ENCODE measurements at places on chromosomes 4 and X. TPM values are rescaled to one million over a fixed set of nuclear protein-coding genes. Genes with fewer than 3 reads are reported as not detected.
A peak's percentile ranks its signal among the peaks of the same experiment; 100 is the strongest.

DNA sequence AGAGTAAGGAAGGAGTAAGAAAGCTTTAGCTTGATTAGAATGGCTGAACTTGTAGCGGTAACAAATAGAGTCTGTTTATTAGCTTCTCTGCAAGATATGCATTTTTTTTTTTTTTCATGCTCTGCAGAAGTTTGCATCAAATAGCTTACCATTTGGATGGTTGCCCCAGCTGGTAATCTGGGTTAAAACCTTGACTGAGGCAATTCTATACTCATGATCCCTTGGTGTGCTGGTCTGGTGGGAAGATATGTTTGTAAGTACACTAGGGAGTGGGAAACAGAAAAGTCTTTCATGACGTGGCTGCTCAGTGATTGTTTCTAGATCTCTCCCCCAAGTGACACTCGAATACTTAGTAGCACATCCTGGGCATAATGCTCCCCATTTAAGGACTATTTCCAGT is 32.1 kb downstream of the SEPTIN11 start:
- no peaks in the 10 kb centered on the region for H3K27me3 ChIP-seq
- peaks cover 44% of the 10 kb centered on the region for H3K4me1 ChIP-seq
- peaks cover 3% of the 10 kb centered on the region for H3K36me3 ChIP-seq

- H3K27ac ChIP-seq = no peak overlapping the region
- H3K36me3 ChIP-seq = no peaks in the 10 kb centered on the region
- H3K4me3 ChIP-seq = no peak overlapping the region
- DNase-seq = no peak
Measured at GRCh38 chr4:95058991-95059390, 301.2 kb downstream of the BMPR1B start.

DNA sequence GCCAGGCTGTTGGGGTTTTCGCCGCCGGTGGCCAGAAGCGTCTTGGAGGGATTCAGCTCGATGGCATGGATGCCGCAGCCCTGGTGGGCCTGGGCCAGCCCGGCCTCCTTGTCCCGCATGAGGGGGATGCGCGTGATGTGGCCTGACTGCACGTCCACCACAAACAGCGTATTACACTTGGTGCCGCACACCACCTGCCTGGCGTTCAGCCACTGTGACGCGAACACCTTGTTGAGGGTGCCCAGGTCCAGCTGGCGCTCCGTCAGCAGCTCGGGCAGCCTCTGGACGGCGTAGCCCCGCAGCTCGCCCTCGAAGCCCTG is 728 bp downstream of the DCAF12L2 start:
- H3K4me3 ChIP-seq = no peak overlapping the region
- H3K27me3 ChIP-seq = no peaks in the 10 kb centered on the region
- no peak overlapping the region for H3K27ac ChIP-seq

DNA sequence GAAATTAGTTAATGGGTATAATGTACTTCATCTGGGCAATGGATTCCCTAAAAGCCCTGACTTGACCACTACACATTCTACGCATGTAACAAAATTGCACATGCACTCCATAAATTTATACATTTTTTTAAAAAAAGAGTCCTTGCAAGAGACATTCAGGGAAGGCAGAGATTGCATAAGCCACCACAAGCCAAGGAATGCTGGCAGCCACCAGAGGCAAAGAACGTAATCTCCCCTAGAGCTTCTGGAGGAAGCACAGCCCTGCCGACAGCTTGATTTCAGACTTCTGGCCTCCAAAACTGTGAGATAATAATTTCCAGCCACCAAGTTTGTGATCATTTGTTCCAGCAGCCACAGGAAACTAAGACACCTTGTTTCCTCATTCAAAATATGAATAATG is 185.6 kb upstream of the GALNT7 start:
- H3K4me3 ChIP-seq = no peak overlapping the region
- H3K36me3 ChIP-seq = no peaks in the 10 kb centered on the region
- DNase-seq = no peak
- peaks cover 2% of the 10 kb centered on the region for H3K4me1 ChIP-seq
- no peak overlapping the region for H3K27ac ChIP-seq
- H3K27me3 ChIP-seq = no peaks in the 10 kb centered on the region

- H3K4me1 ChIP-seq = no peaks in the 10 kb centered on the region
- H3K36me3 ChIP-seq = no peaks in the 10 kb centered on the region
- H3K27ac ChIP-seq = no peak overlapping the region
Measured at GRCh38 chrX:152157042-152157441, 18.7 kb upstream of the MAGEA10 start.

DNA sequence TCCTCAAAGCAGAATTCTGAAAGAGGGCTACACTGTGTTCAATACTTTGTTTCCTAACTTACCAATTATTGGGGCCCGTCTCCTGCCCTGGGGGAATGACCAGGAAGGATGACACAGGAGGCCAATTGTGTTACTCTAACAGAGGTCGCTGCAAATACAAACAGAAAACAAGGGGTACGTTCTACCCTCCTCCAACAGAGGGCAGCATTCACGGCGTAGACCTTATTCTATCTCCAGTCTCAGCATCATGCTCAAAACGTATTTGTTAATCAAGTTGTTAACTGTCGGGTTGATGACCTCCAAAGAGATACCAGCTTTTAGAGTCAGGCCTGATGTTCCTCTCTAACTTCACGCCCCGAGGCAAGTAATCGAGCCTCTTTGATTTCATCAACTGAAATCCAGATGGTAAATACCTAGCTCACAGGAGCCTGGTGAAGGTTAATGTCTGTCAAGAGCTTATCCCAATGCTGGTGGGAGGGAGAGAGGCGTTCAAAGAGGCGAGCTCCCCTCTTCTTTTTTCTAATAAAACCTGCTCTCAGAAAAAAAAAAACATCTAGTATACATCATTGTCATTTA is 181.0 kb upstream of the KCNIP4 start:
- no peak overlapping the region for H3K27ac ChIP-seq
- no peaks in the 10 kb centered on the region for H3K36me3 ChIP-seq
- DNase-seq = peak; percentile 26
- no peak overlapping the region for H3K4me3 ChIP-seq
- no peaks in the 10 kb centered on the region for H3K4me1 ChIP-seq
- no peaks in the 10 kb centered on the region for H3K27me3 ChIP-seq

GRCh38 chr4:41358647-41359421 is 102.1 kb downstream of the UCHL1 start:
- H3K27me3 ChIP-seq = peaks cover 25% of the 10 kb centered on the region
- DNase-seq = no peak
- H3K36me3 ChIP-seq = no peaks in the 10 kb centered on the region

DNA sequence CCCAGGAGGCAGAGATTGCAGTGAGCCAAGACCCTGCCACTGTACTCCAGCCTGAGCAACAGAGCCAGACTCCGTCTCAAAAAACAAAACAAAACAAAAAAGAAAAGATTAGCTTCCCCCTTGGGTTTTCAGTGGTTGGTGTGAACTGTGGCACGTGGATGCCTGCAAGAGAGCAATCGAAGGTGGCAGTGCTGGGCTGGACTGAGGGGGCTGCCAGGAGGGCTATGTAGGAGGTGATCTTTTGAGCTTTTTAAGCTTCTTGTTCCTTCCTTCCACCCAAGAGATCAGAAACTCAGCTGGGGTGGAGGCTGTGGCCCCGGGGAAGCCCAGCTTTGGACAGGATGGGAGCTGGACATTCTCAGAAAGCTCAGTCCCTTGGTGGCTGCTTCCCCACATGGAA is 49.6 kb downstream of the PRPS1 start:
- DNase-seq = no peak
- peaks cover 20% of the 10 kb centered on the region for H3K27me3 ChIP-seq
- H3K4me3 ChIP-seq = no peak overlapping the region

DNA sequence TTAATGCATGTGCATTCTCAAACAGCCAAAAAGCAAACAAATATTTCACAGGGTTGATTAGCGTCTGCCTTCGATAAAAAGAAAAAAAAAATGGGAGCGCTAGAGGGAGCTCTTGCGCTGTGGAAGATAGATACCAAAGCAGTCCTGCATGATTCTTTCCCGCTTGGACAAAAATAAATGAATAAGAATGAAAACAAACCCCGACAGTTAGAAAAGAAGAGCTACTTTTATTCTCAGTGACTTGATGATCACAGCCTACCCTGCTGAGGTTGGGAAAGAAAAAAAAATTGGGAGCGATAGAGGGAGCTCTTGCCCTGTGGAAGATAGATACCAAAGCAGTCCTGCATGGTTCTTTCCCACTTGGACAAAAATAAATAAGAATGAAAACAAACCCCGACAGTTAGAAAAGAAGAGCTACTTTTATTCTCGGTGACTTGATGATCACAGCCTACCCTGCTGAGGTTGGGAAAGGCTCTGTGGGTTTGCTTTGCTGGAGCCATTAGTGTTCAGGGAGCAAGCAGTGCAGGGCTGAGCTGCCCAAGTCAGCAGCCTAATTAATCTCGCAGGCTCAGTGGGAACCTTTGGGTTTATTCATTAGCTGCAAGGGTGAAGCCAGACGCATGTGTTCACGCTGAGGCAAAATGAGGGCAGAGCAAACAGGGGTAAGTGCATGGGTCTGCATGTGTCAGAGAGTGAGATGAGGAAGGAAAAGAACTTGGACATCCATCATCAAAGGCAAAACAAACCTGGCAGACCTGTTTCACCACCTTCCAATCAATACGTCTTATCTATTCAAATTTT is 249.3 kb upstream of the PRKX start:
- no peak overlapping the region for H3K4me3 ChIP-seq
- DNase-seq = peak; percentile 16
- H3K27me3 ChIP-seq = no peaks in the 10 kb centered on the region
- H3K36me3 ChIP-seq = no peaks in the 10 kb centered on the region
- no peaks in the 10 kb centered on the region for H3K4me1 ChIP-seq

- no peak overlapping the region for H3K27ac ChIP-seq
- no peak overlapping the region for H3K4me3 ChIP-seq
- no peaks in the 10 kb centered on the region for H3K36me3 ChIP-seq
- no peaks in the 10 kb centered on the region for H3K4me1 ChIP-seq
Measured at GRCh38 chrX:70552130-70552704, 107.6 kb downstream of the DLG3 start.

- no peaks in the 10 kb centered on the region for H3K27me3 ChIP-seq
- no peaks in the 10 kb centered on the region for H3K4me1 ChIP-seq
- no peak overlapping the region for H3K4me3 ChIP-seq
- H3K36me3 ChIP-seq = no peaks in the 10 kb centered on the region
- DNase-seq = no peak
Measured at GRCh38 chrX:67714004-67714403, 170.2 kb downstream of the AR start.

GRCh38 chrX:151704041-151704663 is 8.9 kb downstream of the PRRG3 start:
- H3K36me3 ChIP-seq = no peaks in the 10 kb centered on the region
- no peaks in the 10 kb centered on the region for H3K4me1 ChIP-seq
- no peak overlapping the region for H3K27ac ChIP-seq
- no peaks in the 10 kb centered on the region for H3K27me3 ChIP-seq

- no peaks in the 10 kb centered on the region for H3K4me1 ChIP-seq
- no peak overlapping the region for H3K4me3 ChIP-seq
- H3K36me3 ChIP-seq = no peaks in the 10 kb centered on the region
Measured at GRCh38 chrX:151633157-151633556, 62.1 kb upstream of the PRRG3 start.

GRCh38 chr4:78774417-78774816 is 1.7 kb upstream of the BMP2K start:
- H3K27ac ChIP-seq = no peak overlapping the region
- no peak overlapping the region for H3K4me3 ChIP-seq
- peaks cover 4% of the 10 kb centered on the region for H3K4me1 ChIP-seq
- no peaks in the 10 kb centered on the region for H3K36me3 ChIP-seq

- H3K36me3 ChIP-seq = no peaks in the 10 kb centered on the region
- no peak overlapping the region for H3K27ac ChIP-seq
- peaks cover 10% of the 10 kb centered on the region for H3K27me3 ChIP-seq
- DNase-seq = no peak
Measured at GRCh38 chr4:144350706-144351105, 210.2 kb upstream of the GYPA start.

- H3K27ac ChIP-seq = peak overlapping the region; percentile 90
- H3K27me3 ChIP-seq = no peaks in the 10 kb centered on the region
- DNase-seq = no peak
- peak overlapping the region; percentile 99 for H3K4me3 ChIP-seq
Measured at GRCh38 chrX:34656467-34656841, 631 bp downstream of the TMEM47 start.

DNA sequence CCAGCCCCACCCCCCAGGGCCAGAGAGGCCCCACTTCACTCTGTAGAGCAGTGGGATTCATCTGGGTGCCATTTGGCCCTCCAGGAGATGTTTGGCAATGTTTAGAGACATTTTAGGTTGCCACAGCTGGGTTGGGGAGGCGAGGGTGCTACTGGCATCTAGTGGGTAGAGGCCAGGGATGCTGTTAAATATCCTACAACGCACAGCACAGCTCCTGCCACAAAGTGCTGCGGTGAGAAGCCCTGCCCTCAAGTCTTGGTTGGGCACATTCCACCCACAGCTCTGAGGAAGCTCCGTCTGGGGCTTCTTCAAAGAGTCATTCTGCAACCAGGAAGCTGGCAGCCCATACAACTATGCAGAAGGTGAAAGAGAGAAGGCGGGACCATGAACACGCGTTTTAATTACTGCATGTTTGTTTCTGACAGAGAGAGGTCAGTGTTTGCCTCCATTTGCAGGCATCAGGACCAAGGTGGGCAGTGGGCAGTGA is 48.1 kb upstream of the FAM9C start:
- no peak overlapping the region for H3K27ac ChIP-seq
- 0 out of 2 replicates have a peak, but pooled peaks cover 2% of the 10 kb centered on the region for H3K4me1 ChIP-seq
- H3K27me3 ChIP-seq = no peaks in the 10 kb centered on the region
- no peaks in the 10 kb centered on the region for H3K36me3 ChIP-seq
- H3K4me3 ChIP-seq = no peak overlapping the region
- DNase-seq = no peak

The PNMA6A gene
- polyA plus RNA-seq = 0.37 TPM

The ARSJ gene
- 49.0 TPM for polyA plus RNA-seq

The PHEX gene
- 0.04 TPM for polyA plus RNA-seq

The GPR50 gene
- not detected for polyA plus RNA-seq

The ARHGAP4 gene
- 0.72 TPM for polyA plus RNA-seq
